ENCODE measurements at places on chromosomes 13 and 19.

DNA sequence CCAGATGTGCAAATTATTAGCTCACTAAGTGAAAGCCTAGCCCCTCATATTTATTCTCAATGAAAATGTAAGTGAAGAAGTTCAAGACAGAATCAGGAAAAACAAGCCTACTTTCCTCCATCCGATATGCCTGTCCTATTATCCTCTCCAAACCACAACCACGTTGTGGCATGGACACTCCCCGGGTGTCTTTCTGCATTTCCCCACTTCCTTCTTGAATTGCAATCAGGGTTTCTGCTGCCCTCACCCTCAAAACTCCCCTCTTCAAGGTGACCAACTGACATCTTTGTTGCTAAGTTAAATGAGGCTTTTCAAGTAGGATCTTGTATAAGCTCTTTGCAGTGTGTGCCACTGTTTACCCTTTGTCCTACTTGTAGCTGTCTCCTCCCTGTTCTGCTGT lies 11.8 kb downstream of the SLC25A30 start:
- DNase-seq: no peak

GRCh38 chr19:10593820-10594637 lies 6.9 kb upstream of the AP1M2 start:
- peak; percentile 54 for DNase-seq

GRCh38 chr13:25178070-25178469 lies 6.0 kb upstream of the AMER2 start:
- peak; percentile 43 for DNase-seq

DNA sequence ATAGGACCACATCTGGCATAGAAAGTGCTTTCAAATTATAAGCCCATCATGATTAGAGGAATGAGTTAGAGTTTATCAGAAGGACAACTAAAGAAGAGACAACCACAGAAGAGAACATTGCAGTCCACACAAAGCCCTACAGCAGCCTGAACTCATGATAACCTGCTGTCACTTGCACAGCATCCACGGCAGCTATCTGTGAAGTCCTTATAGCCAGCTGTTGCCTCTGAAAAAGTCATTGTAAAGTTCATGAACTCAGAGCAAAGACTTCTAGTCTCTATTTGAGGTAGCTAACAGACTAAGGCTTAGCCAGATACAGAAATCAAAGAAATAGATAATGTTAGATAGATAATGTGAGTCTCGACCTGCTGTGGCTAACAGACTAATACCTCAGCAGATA lies 450.0 kb downstream of the KLF5 start:
- DNase-seq: no peak

DNA sequence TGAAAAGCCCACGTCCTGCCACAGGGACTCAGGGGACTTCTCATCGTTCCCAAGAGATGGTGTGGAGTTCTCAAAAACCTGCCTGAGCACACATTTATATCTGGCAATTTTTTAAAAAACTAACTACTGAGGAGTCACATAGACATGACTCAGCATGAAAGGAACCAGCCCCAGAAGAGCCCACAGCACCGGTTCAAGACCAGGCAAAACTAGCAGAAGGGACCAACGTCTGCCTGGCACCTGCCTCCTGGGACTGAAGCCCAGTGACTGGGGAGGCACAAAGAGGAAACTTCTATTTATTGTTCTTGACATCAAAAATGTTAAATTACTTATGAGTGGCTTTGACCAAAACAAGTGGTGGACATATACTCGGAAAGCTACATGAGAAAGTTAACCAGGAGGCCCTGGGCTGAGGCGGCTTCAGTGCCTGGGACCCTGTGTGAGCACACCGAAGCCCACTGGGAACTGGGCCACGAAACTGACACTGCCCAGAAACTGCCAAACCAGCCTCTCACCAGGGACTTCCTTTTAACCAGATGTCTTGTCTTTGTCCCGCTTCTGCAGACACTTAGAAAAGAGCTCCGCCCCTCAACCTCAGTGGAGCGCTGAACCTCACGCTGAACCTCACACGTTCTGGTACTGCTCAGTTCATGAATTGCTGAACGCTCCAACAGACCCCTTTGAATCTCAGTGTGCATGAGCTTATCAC lies 25.7 kb downstream of the C13orf46 start:
- DNase-seq: peak; percentile 24

GRCh38 chr13:38826182-38826813 lies 139.4 kb downstream of the FREM2 start:
- DNase-seq: no peak

DNA sequence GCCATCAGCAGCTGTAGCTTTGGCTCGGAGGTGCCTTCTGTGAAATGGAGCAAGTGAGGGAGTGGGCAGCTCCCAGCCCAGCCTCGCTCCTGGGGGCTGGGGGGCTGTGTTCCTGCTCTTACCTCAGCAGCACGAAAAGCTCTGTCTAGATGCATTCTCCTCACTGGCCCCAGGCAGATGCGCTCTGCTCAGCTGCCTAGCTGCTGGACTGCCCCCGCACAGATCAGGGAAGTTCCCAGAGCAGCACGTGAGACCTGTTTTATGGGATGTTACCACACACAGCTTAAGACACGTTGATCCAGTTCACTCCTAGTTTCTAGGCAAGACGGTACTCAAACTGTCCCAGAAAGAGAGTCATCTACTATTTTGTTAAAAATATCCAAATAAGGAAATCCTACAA lies 13.6 kb downstream of the LCP1 start:
- DNase-seq: no peak

- DNase-seq: no peak
Measured at GRCh38 chr13:109254274-109254673, 532.1 kb downstream of the IRS2 start.

GRCh38 chr13:92054389-92054788 lies 656.0 kb downstream of the GPC5 start:
- DNase-seq: no peak

GRCh38 chr19:21593008-21593481 lies 87.6 kb downstream of the ZNF429 start:
- DNase-seq: no peak

DNA sequence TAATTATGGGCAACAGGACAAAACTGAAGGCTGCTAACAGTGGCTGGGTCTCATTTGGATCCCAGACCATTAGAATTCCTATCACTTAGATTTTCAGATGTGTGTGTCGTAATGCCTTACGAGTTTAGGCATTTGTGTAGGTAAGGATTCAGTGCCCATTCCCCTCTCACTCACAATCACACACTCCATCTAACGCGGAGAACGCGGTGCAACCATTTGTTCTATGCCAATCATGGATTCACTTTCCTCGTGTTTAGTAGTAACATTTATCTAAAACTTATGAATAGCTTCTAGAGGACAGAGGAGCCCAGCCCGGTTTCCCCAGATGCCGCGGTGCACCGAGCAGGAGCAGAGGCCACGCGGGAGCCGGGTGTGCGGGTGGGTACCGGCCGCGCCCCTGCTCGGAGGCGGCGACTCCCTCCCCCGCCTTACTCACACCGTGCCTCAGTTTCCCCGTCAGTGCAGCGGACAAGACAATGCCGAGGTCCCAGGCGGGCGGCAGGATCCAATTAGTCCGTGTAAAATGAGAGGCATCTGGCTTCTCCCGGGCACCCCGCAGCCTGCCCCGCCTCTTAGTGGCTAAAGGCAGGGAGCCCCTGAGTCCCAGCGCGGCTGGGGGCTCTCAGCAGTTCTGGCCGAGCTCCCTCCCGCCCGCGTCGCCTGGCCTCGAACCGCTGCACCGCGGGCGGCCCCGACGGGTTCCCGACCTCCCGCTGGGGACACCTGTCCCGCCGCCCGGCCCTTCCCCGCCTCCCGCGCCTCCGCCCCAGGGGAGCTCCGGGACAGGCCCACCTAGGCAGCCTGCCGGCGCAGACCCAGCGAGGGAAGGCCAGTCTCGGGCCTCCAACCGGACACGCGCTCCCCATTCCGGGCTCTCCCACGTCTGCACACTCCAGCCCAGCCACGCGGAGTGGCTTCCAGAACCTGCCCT lies 5.9 kb upstream of the C1QTNF9B start:
- DNase-seq: no peak

- no peak for DNase-seq
Measured at GRCh38 chr13:24664726-24665409, 15.3 kb upstream of the ATP12A start.

- no peak for DNase-seq
Measured at GRCh38 chr19:41495589-41495988, 52.6 kb downstream of the ERICH4 start.

GRCh38 chr13:98664047-98664446 lies 87.1 kb upstream of the STK24 start:
- no peak for DNase-seq

GRCh38 chr13:51327961-51328360 lies 11.5 kb upstream of the SERPINE3 start:
- no peak for DNase-seq

- no peak for DNase-seq
Measured at GRCh38 chr13:112688560-112689302, 1.1 kb upstream of the ATP11A start.

- DNase-seq: no peak
Measured at GRCh38 chr19:4717191-4717965, 6.3 kb downstream of the DPP9 start.

DNA sequence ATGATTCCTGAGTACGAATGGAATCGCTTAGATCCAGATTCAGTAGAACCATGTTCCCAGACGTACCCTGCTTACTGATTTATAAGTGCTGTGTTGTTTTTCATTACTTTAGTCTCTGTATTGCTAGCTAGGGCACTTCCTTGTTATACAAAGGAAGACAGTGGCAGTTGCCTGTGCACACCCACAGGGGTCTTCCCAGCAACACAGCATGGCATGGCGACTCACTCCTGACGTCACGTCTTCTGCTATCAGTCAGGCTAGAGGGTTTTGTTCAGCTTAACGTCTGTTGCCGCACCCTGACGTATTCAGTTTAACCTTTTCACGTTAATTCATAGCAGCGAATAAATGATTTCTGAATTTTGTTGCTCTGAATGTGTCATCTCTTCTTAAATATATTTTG lies 295.1 kb downstream of the MYO16 start:
- no peak for DNase-seq

- peak; percentile 58 for DNase-seq
Measured at GRCh38 chr19:2391118-2391725, 31.2 kb downstream of the TMPRSS9 start.

DNA sequence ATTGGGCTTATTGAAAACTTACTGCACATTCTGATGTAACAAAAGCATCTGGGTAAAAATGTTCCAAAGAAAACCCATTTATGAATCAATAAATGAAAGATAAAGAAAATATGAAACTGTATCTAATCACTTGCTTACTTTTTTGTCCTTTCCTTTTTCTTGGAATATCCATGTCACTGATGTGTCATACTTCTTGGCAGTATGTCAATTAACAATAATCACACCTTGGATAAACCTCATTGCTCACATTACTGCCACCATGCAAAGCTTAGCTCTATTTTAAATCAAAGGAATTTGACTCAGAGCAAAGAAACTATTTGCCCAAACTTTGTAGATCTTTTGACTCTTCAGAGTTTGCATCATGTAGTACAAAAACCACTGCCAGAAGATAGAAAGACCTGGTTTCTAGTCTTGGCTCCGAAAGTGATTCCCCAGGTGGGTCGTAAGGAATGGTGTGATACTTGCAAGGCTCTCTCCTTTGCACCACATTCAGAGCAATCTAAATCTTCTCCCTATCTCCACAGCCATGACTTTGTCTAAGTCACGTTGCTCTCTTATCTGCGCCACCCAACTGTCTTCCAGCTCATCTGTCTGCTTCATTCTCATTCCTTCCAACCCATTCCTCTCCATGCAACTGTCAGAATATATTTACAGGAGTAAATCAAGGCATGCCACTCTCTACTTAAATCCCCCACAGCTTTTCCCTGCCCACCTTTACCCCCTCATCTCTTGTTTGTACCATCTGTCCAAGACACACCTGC lies 311.9 kb downstream of the COG6 start:
- DNase-seq: no peak

DNA sequence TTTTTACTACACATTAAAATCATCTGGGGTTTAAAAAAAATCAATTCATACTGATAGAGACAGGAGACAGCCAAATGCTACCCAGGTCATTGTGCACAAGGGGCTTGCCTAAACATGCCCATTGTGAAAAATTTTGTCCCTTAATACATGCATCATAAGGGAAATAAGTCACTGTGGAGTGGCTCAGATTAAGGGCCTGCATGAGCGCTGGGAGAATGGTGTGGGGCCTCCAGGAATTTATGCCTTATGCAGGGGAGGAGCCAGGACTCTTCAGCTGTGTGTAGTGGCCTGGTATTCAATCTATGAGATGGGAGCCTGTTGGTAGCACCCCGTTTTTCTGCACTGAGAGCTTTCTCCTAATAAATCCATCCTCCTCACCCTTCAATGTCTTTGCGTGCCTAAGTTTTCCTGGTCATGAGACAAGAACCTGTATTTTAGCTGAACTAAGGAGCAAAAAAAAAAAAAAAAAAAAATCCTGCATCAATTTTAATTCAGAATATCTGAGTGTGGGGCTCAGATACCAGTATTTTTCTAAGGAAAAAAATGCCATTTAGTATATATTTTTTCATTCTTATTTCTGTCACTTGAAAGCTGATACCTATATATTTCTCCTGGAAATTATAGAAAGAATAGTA lies 997.6 kb upstream of the ATXN8OS start:
- DNase-seq: no peak

DNA sequence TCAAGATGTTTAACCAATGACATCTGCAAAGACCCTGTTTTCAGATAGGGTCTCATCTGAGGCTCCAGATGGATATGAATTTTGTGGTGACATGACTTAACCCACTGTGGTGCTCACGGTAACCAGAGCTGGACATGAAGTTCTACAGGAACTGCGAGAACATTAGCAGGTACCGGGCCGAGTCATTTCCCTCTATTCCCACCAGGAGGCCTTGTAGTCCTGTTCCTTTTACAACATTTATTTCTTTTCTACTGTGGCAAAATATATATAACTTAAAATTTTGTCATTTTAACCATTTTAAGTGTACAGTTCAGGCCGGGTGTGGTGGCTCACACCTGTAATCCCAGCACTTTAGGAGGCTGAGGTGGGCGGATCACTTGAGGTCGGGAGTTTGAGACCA lies 7.6 kb upstream of the TSPAN16 start:
- no peak for DNase-seq

GRCh38 chr19:38060331-38060730 lies 153.3 kb downstream of the SIPA1L3 start:
- DNase-seq: no peak

DNA sequence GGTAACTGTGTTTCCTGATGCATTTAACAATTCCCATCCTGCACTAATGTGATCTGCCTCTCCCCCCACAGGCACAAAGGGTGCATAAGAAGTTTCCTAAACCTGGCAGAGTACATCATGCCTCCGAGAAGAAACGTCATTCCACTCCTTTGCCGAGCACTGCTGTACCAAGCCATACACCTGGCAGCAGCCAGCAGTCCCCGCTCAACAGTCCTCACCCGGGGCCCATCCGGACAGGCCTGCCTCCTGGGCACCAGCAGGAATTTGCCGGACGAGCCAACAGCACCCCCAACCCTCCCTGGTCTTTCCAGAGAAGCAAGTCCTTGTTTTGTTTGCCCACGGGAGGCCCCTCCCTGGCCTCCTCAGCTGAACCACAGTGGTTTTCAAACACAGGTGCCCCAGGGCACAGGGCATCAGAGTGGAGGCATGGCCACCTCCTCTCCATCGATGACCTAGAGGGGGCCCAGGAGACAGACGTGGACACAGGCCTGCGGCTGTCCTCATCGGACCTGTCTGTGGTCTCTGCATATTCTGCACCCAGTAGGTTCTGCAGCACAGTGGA lies 58.3 kb downstream of the FAM124A start:
- no peak for DNase-seq

GRCh38 chr13:39777021-39777420 lies 121.6 kb downstream of the COG6 start:
- DNase-seq: no peak

Measured in germinal center (tissue), 1 donor.